Stimulated activated CD4-positive, alpha-beta T cell treated with anti-CD3 and anti-CD28 coated beads, Interleukin-15, amount 100 ng/mL, for 48 hours (primary cell): ENCODE measurements at places on chromosomes 3 and 15.

DNA sequence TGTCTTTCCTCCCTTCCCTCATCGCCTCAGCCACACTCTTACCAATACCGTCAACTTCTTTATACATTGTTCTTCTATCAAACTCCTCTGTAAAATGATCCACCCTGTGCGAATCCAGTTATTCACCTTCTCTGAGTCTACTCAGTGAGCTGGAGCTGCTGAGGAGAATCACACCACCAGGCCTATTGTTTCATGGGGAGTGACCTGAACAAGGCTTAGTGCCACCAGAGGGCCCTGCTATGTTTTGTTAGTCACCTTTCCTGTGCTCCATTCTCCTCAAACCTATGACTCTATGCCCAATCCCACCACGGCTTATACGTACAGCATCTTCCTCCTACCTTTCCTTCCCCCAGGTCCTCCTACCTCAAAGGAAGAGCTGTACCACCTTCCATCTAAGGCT is 50.4 kb upstream of the MED12L start:
- no peak for DNase-seq

- DNase-seq, result no peak
Measured at GRCh38 chr3:184651904-184652303, 60.0 kb downstream of the MAGEF1 start.

- DNase-seq, result no peak
Measured at GRCh38 chr3:50417637-50418033, 58.3 kb upstream of the TMEM115 start.

GRCh38 chr15:38992930-38993329 is 428.3 kb upstream of the RASGRP1 start:
- DNase-seq, result no peak

DNA sequence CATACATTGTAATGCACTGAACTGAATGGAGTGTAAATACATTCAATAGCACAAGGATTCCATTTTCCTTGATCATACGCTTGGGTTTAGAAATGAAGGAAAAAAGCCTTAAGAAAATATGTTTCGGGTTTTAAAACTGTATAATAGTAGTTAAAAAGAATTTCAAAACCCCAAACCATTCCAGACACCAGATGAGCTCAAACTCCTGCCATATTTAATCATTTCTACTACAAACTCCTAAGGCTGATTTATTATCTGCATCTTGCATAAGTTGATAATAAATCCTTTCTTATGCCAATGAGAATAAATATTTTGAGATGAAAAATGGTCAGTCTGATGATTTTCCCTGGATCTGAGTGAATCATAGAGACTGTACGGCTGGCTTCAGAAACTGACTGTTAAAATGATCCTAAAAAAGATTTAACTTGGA is 51.0 kb downstream of the NR1D2 start:
- no peak for DNase-seq

- no peak for DNase-seq
Measured at GRCh38 chr3:72724070-72724469, 124.2 kb downstream of the SHQ1 start.

DNA sequence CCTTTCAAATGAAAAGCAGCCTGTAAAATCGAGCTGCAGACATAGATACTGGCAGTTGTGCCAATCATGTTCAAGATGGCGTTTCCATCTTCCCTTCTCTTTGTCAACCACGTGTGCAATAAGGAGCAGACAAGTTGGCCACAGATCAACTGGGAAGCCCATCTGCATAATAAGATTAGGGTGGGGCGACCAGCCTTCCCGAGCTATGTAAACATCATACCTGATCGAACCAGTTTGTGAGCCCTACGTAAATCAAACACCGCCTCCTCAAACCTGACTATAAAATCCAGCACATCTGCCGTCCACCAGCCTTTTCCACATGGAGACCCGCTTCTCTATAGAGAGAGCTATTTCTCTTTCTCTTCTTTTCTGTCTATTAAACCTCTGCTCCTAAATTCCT is 37.2 kb downstream of the TRIM42 start:
- DNase-seq, result no peak

GRCh38 chr3:135099734-135100355 is 304.8 kb downstream of the EPHB1 start:
- no peak for DNase-seq

GRCh38 chr15:31745841-31746240 is 284.5 kb upstream of the CHRNA7 start:
- no peak for DNase-seq
